ENCODE measurements at places on chromosomes 2 and 18. TPM values are rescaled to one million over a fixed set of nuclear protein-coding genes. Genes with fewer than 3 reads are reported as not detected.
A peak's percentile ranks its signal among the peaks of the same experiment; 100 is the strongest.

The ABCB11 gene
- total RNA-seq: not detected

- no peaks in the 10 kb centered on the region for H3K36me3 ChIP-seq
- no peaks in the 10 kb centered on the region for H3K27me3 ChIP-seq
- no peak for DNase-seq
- H3K27ac ChIP-seq: no peak overlapping the region
- H3K4me1 ChIP-seq: no peaks in the 10 kb centered on the region
- no peak overlapping the region for H3K4me3 ChIP-seq
Measured at GRCh38 chr2:228782281-228782680, 488.8 kb downstream of the PID1 start.

DNA sequence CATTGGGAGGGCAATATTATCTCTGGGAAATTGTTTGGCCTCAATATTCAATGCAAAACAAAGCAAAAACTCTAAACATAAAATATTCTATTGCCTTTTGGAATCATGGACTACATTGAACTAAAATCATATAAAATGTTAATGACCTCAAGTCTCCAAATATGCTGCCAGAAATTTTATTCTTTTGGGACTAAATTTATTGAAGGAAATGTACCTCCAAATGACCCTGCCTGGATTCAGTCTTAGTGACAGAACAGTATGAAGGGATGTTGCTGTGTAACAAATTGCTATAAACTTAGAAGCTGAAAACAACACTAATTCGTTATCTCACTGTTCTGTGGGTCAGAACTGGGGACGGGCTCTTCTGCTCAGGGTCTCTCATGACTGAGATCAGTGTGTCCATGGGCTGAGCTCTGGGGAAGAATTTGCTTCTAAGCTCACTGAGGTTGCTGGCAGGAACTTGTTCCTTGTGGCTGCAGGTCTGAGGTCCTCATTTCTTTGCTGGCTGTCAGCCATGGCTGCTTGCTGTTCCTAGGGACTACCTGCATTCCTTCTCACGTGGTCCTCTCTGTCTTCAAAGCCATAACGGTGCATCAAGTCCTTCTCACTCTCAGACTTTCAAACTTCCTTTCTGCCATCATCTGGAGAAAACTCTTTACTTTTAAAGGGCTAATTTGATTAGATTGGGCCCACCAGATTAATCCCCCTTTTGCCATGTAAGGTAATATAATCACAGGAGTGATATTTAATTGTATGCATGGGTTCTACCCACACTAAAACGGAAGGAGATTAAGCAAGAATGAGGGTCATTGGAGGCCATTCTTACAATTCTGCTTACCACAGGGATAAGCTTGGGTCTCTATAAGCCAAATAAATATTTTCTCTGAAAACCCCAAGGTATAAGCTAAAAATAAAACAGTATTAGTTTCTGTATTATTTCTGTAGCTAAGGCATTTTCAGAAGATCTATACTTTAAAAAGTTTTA is 149.0 kb downstream of the ADCYAP1 start:
- no peaks in the 10 kb centered on the region for H3K27me3 ChIP-seq
- DNase-seq: no peak
- no peaks in the 10 kb centered on the region for H3K4me1 ChIP-seq
- no peak overlapping the region for H3K27ac ChIP-seq
- no peaks in the 10 kb centered on the region for H3K36me3 ChIP-seq

- H3K27ac ChIP-seq: no peak overlapping the region
- H3K27me3 ChIP-seq: peaks cover 29% of the 10 kb centered on the region
- no peak overlapping the region for H3K4me3 ChIP-seq
- peak; percentile 15 for DNase-seq
- H3K36me3 ChIP-seq: no peaks in the 10 kb centered on the region
Measured at GRCh38 chr2:179422037-179422643, 157.5 kb upstream of the SESTD1 start.

- no peaks in the 10 kb centered on the region for H3K27me3 ChIP-seq
- H3K4me3 ChIP-seq: no peak overlapping the region
- H3K4me1 ChIP-seq: peaks cover 23% of the 10 kb centered on the region
- no peak for DNase-seq
- no peak overlapping the region for H3K27ac ChIP-seq
Measured at GRCh38 chr2:15556311-15556930, 4.7 kb downstream of the NBAS start.
